ENCODE measurements at places on chromosomes 16 and 17.

DNA sequence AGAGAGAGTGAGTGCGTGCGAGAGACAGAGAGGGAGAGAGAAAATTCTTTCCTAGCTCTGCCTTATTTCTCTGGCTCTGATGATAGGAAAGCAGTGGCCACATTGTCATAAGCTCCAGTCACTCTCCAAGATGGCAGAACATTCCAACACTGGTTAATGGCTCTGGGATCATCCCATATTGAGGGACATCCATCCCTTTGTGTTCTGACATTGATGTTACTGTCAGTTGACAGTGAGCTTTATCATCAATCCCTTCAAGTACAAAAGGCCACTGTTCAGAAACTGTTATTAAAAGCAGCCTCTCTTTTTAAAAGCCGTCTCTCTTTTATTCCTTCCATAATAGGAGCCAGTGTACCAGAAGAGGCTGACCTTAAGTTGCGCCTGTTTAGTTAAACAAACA is 1084.9 kb upstream of the RBFOX1 start:
- no peak for DNase-seq

DNA sequence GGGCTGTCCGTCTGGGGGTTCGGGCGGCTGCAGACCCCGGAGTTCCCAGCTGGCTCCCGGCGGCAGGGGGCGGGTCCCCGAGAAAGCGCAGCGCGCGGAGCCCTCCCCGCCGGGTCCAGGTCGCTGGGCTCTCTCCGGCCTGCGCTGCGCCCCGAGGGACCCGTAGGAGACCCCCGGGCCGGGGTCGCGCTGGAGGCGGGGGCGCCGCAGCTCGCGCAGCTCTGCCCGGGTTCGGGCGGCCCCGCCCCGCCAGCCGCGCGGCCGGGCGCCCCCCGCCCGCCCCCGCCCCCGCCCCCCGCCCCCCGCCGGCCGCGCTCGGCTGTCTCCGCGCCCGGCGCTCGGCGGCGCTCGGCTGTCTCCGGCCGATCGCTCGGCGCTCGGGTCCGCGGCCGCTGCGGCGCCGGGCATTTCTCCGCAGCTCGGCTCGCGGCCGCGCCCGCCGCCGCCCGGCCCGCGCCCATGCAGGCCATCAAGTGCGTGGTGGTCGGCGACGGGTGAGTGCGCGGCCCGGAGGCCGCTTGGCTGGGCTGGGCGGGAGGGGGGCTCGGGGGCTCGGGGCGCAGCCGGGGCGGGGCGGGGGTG is at the start of gene RAC3:
Gene RAC3, plus strand, starts transcription at position 376 of the 582 bp plus-strand sequence. Its CDS starts 84 bp downstream, at position 460.
- DNase-seq = peak; percentile 75

DNA sequence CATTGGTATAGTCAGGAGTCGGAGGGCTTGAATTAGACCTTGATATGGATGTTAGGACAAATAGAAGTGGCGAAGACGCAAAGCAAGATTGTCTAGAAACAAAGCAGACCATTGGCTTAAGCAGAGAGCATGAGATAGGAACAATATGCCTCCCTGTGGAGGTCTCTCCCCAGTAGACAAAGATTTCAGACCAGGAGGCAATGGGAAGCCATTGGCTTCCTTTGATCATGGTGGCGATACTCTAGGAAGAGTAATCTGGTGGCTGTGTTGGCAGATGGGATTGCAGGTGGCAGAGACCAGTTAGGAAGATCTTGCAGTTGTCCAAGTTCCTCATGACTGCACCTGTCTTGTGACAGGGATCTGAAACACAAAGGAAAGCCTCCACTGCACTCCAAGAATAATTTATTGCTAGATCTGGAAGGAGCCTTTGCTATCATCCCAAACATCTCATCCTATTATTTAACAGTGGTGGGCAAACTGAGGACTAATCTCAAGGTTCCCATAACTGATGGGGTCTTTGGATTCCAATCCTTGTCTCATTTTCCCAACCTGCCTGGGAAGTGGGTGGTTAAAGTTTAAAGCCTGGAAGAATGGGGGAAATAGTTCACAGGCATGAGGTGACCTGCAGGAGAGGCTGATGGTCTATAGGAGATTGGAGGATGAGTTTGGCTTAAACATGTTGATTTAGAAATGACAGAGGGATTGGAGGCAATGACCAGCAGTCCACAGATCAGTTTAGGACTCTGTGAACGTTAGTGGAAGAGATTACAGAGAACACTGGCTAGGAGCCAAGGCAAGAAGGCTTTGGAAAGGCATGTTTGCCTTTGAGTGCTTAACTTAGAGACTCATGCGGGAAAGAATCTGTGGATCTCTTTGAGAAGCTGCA is 37.0 kb downstream of the HLF start:
- DNase-seq = no peak

DNA sequence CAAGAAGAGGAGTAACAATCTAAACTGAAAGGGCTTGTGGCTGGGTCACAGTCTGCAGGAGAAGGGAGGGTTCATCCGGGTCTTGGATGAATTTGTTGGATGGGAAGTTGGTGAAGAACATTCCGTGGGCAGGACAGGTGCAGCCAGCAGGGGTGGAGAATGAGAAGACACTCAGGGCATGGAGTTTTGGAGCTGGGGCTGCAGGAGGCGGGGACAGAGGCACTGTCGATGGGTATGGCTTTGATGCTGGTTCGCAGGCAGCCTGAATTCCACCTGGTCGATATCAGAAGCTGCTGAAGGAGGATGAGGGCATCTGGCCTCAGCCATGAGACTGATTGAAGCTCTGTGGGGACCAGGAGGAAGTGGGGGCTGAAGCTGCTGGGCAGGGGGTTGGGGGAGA is 36.1 kb upstream of the CBFA2T3 start:
- DNase-seq = no peak

DNA sequence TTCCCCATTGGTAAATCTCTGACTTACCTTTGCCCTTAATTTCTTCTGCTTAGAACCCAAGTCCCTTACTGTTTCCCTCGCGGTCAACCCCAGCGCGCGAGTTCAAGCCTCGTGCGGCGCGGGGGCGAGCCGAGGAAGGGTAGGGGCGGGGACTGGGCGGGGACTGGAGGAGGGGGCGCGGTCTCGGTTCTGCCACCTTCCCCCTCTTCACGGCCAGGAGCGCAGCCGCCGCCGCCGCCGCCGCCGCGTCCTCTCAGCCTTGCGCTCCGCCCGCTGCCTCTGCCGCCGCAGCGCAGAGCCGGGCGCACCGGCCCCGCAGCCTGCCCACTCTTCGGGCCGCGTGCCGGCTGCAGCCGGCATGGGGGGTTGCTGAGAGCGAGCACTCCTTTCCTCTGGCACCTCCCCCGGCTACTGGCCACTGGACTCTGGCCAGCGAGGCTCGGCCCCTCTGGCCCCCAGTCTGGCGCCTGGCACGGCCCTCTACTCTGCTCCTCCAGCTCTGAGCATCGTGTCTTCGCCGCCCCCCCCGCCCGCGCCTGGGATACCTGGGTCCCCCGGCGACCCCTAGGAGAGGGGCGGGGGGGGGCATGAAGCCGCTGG is at the start of gene RAPGEFL1:
Gene RAPGEFL1, plus strand, starts transcription at position 196 of the 600 bp plus-strand sequence. Its CDS starts 392 bp downstream, at position 588.
- peak; percentile 95 for DNase-seq

Measured in iPS-NIHi11 (cell line).